AG09319 (cell line): ENCODE measurements at places on chromosomes 4 and X.

DNA sequence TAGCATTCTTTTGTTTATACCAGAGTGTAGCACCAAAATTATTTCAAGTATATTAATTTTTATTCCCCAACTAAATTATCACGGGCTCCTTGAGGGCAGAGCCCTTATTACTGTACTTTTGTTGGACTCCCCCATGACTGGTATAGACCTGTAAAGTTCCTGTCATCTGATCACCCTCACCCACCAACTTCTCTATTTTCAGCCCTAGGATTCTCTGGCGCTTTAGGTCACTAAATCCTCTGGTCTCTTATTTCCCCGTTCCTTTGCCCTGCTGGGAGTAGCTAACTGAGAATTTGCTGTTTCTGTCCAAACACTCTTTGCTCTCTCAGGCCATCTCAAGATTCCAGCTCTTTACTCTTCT, 3.2 kb upstream of the XKRX start:
- no peak for DNase-seq

DNA sequence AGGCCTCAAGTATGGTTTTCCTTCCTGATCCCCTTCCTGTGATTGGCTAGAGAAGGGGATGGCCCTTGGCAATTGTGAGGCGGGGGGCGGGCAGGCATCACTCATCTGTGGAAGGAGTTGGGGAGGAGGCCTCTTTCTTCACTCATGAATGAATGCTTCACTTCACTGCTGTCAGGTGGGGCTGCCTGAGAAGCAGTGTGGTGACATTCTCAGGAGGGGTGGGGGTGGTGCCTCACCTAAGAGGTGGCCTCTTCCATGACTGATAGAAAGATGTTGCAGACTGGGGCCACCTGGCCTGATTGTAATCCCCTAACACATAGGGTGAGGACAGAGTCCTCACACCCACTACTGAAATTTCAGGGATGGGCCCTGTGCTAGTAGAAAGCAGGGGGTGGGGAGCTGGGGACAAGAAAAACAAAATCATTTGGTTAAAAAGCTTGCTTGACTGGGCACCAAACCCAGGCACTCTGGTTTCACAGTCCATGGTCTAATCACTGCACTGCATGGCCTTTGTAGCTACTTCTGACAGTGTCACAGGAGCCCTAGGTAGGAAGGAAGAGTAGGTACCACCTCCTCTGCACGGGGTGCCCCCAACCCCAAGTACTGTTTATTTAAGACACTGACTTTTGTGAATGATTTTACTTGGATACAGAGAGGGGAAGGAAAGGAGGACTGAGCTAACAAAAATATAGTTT, 5.6 kb upstream of the HOPX start:
- no peak for DNase-seq

GRCh38 chr4:4727536-4727935, 131.9 kb upstream of the MSX1 start:
- no peak for DNase-seq

DNA sequence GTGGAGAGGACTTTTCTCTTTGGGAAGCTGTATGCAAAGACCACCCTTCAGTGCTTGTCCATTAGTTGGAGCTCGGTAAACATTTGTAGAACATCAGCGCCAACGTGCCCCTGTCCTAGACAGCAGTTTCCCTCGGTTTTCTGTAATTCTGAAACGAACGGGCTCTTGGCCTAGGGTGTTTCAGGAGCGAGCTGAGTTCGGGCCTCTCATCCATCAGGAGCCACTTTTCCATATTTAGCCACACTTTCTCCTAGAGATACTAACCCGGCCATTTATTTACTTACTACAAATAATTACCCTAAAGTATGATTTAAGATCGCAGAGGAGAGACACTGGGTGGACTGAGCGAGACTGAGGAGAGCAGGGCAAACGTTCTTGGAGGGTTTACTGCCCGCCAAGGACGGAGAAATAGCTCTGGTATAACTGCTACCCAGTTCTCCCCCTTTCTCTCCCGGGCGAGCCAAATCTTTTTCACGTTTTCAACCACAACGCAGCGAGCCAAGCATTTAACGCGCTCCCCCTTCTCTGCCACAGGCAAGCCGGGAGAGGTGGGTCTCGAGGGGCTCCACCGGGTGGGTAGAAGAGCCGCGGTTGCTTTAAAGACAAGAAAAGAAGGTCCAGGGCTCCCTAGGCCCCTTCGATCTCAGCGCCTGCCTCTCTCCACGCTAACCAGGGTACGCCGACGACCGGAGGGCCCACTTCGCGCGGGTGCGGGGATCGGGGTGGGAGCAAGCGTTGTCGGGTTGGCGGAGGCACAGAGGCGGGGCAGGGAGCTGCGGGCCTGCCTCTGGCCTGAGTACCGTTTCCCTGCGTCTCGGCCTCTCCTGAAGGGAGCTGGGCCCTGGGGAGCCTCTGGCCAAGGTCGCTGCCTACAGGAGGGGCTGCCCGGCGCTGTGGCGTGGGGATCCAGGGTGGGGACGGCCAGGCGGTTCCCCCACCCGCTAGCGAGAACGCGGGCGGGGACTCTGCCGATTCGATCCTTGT, 10.8 kb upstream of the PITX2 start:
- DNase-seq = no peak

GRCh38 chr4:55512922-55513571, 33.7 kb downstream of the CLOCK start:
- no peak for DNase-seq

DNA sequence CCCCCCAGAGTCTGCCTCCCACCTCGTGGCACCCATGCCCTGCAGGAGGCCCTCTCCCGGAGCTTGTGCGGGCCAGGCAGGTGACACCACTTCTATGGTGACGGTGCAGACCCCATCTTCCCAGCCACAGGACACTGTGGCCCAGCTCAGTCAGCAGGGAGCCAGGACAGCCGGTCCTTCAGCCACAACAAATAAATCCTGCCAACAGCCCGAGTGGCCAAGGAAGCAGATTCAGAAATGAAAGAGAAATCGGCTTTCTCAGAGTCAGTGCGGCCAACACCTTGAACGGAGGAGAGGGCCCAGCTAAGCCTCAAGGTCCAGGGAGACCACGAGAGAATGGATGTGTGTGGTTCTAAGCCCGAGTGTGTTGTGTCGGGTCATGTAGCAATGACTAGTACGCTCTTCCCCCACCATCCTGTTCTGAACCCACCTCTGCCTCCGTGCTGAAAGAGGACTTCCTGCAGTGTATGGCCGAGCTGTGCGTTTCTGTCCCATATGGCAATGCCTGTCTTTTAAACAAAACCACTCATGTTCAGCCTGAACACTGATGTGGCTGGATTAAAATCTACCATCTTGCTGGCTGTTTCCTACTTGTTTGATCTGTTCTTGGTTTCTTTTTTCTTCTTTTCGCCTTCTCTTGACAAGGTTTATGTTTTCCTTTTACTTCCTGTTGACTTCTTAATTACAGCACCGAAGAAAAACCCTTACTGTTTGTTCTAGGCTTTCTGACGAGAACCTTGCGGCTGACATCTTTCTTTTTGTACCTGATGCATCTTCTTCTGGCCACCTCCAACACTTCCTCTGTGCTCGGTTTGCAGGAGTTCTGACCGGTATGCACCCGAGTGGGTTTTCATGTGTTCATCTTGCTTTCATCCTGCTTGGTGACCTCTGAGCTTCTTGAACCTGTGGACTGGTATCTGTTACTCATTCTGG, 53.1 kb downstream of the GAK start:
- DNase-seq = no peak

DNA sequence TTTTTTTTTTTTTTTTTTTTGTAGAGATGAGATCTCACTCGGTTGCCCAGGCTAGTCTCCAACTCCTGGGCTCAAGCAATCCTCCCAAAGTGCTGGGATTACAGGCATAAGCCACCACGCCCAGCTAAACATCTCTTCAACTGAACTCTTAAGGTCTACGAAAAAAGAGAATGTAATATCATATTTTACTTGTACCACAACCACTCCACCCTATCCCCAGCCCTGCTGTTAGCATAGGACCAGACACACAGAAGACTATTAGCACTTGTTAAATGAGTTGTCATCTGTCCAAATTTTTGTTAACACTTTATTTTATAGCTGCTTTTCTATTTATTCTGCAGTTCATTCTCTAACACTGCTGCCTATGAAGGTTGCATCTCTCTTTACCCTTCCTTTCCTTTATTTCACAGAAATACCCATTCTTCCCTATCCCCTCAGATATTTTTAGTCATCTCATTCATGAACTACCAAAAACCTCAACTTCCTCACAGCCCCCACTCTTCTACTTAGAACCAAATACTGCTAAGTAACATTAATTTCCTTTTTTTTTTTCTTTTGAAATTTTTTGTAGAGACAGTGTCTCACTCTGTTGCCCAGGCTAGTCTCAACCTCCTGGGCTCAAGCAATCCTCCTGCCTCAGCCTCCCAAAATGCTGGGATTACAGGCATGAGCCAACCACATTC, 10.1 kb downstream of the SNX12 start:
- DNase-seq = no peak

DNA sequence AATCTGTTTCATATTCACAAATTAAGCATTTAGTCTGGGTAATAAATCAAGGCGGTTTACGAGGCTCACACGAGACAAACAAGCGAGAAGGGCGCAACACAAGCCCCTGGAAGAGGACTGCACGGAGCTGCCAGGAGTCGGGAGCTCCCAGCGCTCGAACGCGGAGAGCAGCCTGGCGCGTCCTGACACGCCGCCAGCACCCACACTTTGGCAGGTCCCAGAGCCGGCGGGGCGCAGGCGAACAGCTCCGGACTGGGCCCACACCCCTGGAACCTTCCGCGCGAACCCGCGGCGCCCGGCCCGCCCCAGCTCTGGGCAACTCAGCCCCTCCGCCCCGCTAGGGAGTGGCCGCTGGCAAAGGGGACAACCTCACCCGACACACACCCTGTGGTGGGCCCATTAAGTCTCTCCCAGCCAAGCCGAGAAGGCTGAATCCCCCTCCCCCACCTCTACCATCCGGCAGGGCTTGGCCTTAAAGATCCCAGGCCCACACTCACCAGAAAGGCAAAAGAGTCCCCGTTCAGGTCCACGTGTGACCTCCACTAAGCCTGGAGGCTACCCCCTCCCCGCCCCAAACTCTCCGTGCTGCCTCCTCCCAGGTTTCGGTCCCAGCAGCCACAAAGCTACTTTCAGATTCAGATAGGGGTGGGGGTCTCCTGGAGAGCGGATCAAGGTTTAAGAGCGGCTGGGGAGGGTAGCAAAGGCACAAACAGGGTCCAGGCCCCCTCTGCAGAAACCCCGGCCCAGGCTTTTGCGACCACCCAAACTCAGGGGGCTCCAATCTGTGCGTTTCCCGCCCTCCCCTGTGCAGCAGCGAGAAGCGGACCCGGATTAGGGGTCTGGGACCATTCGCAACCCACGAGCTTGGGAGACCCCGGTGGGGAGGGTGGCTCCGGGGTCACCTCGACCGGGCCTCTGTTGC, 47.5 kb upstream of the BCOR start:
- DNase-seq = no peak
